Heart right ventricle (tissue), 16 donors: ENCODE measurements at places on chromosomes 7 and 10.

DNA sequence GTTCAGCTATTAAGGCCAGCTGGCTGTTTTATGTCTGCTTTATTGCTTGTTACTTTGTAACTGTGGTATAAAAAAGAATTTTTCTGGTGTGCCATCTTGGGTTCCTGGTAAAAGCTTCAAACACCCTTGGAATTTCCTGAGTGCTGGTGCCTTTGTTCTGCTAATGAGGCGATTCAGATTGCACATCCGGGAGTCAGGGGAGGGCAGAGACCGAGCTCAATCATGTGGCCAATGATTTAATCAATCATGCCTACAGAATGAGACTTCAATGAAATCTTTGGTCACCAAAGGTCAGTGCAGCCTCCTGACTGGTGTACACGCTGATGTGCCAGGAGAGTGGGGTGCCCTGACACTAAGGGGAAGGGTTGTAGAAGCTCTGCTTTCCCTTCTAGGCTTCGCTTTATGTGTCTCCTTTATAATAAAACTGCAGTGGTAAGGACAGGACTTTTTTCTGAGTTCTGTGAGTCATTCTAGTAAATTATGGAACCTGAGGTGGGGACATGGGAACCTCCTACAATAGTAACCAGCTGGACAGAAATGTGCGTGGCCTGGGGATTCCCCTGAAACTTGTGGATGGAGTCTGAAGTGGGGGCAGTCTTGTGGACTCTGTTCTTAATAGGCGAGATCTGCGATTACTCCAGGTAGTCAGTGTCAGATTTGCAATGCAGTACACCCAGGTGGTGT, 69.4 kb upstream of the OGDHL start:
- DNase-seq, result no peak

DNA sequence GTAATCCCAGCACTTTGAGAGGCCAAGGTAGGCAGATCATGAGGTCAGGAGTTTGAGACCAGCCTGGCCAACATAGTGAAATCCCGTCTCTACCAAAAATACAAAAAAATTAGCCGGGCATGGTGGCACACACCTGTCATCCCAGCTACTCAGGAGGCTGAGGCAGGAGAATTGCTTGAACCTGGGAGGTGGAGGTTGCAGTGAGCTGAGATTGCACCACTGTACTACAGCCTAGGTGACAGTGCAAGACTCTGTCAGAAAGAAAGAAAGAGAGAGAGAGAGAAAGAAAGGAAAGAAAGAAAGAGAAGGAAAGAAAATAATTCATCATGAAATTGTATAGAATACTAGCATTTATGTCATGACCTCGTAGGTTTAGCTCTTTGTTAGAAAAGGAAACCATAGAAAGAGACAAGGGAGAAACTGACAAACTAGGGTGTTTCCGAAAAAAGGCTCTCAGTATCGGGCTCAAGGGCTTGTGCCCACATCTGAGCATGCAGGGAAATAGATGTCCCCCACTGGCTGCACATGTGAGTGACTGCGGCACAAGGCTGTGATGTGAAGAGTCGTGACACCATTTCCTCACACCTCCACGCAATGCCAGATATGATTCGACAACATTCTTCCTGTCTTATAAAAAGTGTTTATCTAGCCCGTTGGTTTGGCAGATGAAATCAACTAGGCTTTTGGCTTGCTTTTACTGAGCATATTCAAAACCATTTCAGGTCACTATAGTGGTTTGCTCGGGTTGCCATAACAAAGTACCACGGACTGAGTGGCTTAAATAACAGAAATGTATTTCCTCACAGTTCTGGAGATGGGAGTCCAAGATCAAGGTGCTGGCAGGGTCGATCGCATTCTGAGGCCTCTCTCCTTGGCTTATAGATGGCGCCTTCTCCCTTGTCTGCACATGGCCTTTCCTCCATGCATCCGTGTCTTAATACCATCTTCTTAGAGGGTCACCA, 2.0 kb downstream of the SRGN start:
- no peak for DNase-seq

DNA sequence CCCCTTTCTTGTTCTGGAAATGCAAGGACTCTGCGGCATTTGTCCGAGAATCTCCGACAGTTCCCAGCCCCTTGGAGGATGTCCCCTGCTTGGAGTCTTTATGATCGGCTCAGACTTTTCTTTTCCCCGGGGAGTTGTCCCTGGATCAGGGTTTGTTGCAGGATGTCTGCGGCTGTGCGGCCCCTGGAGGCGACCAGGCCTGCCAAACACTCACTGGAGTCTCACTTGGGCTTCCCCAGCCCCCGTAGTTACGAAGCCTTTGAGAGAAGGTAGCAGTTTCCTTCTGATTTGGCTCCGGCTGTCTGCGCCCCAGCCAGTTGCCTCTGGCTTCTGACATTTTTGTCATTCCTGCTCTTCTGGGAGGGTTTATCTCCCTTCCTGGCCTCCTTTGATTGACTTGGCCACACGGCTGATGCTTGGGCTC, 16.1 kb downstream of the COL26A1 start:
- peak; percentile 33 for DNase-seq

DNA sequence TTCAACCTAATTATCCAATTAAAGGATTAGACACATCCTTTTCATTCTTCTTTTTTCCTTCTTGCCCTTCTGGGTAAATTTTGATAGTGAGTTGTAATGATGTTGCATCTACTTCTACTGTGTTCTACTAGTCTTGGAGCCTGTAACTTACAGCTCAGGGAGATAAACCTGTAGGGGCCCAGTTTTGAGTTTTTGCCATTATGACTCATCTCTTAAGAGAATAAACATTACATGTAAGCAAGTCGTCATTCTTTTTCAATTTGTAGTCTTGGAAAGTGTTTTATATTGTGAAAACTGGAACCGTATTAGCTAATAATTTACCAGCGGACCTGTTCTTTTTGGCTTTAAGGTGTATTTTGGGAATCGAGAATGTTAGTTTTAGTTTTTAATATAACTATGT, 89.7 kb upstream of the RPA3 start:
- DNase-seq, result no peak

DNA sequence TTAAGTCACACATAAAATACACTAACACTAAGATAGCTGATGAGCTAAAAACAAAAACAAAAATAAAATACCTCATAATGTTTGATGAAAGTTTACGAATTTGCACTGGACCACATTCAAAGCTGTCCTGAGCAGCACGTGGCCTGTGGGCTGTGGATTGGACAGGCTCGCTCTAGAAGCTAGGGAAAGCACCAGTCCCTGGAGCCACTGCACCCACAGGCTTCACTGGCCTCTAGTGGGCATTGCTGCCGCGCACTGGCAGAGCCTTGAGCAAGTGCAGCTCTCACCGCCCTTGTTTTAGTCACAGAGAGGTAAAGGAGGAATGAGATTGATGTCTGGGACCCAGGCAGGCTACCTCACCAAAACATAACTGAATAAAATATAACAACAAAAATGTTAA, 67.6 kb downstream of the PAX2 start:
- no peak for DNase-seq

DNA sequence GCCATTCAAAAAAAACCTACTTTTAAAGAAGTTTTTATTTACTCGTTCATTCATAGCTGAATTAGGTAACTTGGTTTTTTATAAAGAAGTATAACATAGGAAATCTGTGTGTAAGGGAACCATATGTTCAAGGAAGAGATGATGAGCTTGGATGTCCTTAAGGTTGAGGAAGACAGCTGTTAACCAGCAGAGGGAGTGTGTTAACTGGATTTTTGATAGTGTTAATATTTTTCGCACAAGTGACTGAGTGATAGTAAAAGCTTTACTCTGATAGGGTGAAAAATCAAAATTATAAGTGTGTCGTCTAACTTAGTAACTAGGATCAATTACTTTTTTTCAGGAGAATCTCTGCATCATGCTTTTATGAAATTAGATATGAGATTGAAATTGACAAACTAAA, 134.7 kb downstream of the ARL5B start:
- DNase-seq, result no peak

GRCh38 chr7:142557971-142558582, 191.2 kb upstream of the PRSS1 start:
- no peak for DNase-seq

DNA sequence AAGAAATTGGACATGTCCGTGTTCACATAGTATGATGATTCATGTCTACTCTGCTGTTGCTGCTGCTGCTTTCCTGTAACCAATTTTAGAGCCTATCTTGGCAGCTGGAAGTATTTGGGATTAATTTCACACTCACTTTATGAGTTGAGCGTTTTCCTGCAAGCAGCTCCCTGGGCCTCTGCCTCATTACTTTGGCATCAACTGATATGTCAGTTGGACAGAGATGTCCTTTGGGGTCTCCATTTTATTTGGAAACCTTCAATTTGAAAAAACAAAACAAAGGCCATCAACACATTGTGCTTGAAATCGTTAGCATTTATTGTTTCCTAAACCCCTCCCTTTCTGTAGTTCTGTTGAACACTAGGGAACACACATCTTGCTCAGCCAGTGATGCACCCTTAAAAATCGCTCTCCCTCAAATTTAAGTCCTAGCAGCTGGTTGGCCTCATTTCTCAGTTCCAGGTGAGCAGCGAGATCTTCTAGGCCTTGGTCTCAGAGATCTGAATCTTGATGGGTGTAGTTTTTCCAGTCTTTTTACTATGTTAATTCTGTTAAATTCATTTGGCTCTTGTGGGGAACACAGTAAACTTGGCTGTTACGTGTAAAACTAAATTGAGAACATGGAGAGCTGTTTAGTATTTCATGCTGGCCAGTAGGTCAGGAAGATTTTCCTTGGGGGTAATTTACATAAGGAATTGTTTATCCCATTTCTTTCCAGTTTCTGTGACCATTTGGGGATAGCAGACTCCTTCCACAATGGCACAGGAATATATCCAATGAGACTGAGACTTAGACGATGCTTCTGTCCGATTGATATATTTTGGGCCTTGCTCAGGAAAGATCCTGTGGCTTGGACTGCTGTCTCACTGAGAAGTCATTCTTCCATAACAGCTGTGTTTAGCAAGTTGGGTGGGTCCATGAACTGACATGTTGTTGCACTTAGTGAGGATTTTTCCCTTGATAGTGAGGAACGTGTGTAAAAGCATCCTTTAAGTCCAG, 371.6 kb downstream of the BBS9 start:
- no peak for DNase-seq

GRCh38 chr10:3787816-3788215, 2.8 kb upstream of the KLF6 start:
- DNase-seq, result no peak

DNA sequence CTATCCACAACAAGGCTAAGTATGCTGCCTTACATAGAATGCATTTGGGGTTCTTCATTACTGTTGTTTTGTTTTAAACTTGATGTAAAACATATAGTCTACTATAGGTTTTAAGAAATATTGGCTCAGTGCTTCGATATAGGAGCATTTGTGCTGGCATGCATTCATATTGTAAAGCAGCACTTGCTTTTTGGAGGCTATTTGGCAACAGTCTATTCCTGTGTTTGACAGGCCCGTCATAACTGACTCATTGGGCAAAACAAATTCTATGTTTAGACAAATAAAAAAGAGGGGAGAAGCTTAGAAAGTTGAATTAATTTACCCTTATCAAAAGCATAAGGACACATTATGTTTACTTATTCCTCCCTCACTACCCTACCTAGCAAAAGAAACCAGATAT, 38.4 kb upstream of the PLXDC2 start:
- DNase-seq, result no peak

GRCh38 chr7:28433039-28433438, 20.7 kb downstream of the CREB5 start:
- DNase-seq, result no peak

DNA sequence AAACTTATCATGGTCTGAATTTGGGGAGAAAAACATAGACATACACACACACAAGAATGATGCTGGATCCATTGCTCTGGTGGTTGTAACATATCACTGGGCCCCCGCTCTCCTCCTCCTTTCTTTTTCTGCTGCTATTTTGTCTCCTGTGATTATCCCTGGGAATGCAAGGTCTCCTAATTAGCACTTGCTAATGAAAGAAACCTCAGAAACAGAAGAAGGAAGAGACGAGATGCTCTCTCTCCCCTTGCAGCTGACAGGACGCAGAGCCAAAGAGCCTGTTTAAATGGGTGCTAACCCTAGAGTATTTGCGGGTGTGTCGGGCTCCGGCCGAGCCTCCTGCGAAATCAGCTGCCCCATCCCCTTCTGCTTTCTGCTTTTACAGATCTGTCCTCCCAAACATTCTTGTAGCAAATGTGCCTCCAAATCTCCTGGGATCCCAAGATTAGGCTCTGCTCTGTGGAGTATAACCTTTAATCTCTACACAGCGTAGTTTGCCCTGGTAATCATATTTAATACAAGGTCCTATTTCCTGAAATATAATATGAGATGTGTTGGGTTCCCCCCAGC, 81.5 kb downstream of the FRMPD2 start:
- DNase-seq, result no peak

GRCh38 chr7:4138866-4139265, 543.2 kb upstream of the FOXK1 start:
- no peak for DNase-seq

GRCh38 chr7:31340051-31340450, 475 bp downstream of the NEUROD6 start:
- DNase-seq, result no peak

GRCh38 chr7:127208860-127209259, 43.9 kb downstream of the GRM8 start:
- DNase-seq, result no peak

- DNase-seq, result no peak
Measured at GRCh38 chr7:137544453-137545058, 201.0 kb upstream of the PTN start.

DNA sequence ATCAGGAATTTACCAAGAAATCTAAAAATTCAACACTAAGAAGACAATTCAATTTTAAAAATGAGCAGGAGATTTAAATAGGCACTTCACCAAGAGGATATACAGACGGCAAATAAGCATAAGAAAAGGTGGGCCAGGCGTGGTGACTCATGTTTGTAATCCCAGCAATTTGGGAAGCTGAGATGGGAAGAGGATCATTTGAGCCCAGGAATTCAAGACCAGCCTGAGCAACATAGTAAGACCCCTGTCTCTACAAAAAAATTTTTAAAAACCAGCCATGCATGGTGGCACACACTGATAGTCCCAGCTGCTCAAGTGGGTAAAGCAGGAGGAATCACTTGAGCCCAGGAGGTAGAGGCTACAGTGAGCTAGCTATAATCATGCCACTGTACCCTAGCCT, 3.5 kb upstream of the AKR1D1 start:
- no peak for DNase-seq

- no peak for DNase-seq
Measured at GRCh38 chr10:62669341-62669740, 135.2 kb upstream of the ADO start.

DNA sequence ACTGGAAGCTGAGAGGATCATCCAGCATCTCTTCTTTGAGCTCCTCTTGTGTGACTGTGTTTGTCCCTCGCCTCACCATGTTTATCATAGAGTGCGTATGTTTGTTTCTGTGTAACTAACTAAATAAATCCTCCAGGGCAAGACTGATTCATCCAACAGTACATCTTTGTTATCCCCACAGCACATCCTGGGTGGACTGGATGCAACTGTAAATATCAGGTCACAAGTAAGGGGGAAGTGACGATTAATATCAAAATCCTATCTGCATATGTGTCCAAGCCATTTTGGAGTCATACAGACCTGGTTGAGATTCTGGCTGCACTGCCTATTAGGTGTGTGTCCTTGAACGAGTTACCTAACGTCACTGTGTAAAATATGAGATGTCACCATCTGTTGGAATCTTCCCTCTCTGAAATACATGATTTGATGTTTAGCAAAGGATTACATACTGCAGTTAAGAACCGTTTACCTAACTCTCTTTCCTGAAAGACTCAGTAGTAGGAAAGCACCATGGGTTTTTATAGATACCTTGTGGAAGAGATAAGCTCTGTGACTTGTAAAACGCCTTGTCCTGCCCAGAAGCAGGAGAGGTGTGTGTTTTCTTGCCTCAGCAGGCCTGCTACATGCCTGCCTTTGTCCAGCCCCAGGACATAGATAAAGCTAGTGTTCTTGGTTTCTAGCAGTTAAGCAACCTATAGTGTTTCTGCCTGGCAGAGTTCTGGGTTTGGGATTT, 25.8 kb downstream of the WBP1L start:
- DNase-seq, result no peak
